ENCODE measurements at places on chromosomes 12 and 14. TPM values are rescaled to one million over a fixed set of nuclear protein-coding genes. Genes with fewer than 3 reads are reported as not detected.

MGST1 gene
- total RNA-seq: not detected

GMFB gene
- 34.4 TPM for total RNA-seq

TAMALIN gene
- total RNA-seq: 11.1 TPM

CCDC198 gene
- not detected for total RNA-seq

HOXC10 gene
- not detected for total RNA-seq

IL22 gene
- total RNA-seq: 5.4 TPM

ANO2 gene
- total RNA-seq: not detected

DHRS2 gene
- 10.6 TPM for total RNA-seq

- DNase-seq: no peak
Observed at GRCh38 chr12:27025116-27025515, 2.8 kb downstream of the MED21 start.

- DNase-seq: no peak
Observed at GRCh38 chr12:118061873-118062843, 1.2 kb upstream of the WSB2 start.

- DNase-seq: no peak
Observed at GRCh38 chr12:20701106-20701505, 6.0 kb downstream of the SLCO1C1 start.

DNA sequence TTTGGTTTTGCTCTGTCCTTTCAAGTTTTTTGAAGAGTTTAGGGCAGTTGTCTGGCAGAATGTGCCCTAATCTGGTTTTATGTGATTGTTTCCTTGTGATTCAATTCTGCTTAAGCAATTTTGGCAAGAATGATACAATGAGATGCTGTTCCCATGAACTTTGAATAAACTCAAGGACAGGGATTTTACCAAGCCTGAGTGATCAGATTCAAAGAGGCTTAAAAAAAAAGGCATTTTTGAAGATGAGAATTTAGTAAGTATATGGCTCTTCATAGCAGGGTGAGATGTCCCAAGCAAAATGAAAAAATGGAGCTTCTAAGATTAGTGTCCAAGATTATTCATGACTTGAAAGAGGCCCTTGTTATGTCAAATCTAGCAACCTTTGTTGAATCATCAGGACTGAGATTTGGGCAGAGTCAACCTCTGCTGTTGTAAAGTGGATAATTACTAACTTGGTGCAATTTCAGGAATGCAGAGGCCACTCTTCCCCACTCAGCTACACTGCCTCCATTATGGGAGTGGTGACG lies 180.6 kb upstream of the NUDT4 start:
- no peak for DNase-seq

DNA sequence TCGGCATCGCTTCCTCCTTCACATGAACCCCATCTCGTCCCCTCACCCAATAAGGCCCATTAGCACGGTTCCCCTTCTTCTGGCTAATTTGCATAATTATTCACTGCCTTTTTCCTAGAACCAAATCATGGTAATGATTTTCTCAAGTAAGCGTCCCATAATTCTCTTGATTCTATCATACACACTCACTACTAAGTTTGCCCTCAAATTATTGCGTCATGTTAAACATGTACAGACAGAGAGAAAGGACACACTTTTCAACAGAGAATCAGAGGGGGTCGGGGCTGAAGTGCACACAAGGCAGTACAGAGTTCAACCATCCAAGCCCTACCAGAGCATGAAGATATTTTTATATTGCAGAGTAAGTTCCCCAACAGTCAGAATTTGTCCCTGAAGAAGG lies 256.6 kb downstream of the FOXN3 start:
- DNase-seq: no peak

GRCh38 chr12:581321-581720 lies 81.9 kb downstream of the NINJ2 start:
- no peak for DNase-seq

DNA sequence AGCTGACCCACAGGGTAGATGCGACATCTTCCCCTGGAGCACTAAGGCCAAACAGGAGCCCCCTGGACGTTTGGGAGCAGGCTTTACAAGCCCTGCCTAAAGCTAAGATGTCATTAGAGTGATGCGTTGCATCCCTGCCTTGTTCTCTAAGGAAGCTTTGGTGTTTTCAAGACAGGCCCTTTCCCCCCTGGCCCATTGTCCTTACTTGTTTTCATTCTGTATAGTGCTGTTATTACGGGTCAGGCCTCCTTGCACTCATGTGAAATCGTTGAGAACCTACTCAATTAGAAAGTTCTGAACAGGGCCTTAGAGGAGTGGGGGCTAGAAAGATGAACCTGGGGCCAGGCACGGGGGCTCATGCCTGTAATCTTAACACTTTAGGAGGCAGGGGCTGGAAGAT lies 1.7 kb upstream of the PRKCH start:
- no peak for DNase-seq

- no peak for DNase-seq
Observed at GRCh38 chr14:77313371-77313770, 7.3 kb downstream of the POMT2 start.

- no peak for DNase-seq
Observed at GRCh38 chr12:108131657-108132126, 2.6 kb downstream of the WSCD2 start.

GRCh38 chr12:110475426-110475825 lies 6.8 kb downstream of the FAM216A start:
- DNase-seq: no peak

- peak; percentile 68 for DNase-seq
Observed at GRCh38 chr12:68240975-68241374, 12.4 kb downstream of the IL22 start.

- peak; percentile 9 for DNase-seq
Observed at GRCh38 chr12:26750531-26751175, 82.3 kb downstream of the ITPR2 start.

GRCh38 chr12:99745121-99745520 lies 97.6 kb downstream of the GARIN6 start:
- no peak for DNase-seq

DNA sequence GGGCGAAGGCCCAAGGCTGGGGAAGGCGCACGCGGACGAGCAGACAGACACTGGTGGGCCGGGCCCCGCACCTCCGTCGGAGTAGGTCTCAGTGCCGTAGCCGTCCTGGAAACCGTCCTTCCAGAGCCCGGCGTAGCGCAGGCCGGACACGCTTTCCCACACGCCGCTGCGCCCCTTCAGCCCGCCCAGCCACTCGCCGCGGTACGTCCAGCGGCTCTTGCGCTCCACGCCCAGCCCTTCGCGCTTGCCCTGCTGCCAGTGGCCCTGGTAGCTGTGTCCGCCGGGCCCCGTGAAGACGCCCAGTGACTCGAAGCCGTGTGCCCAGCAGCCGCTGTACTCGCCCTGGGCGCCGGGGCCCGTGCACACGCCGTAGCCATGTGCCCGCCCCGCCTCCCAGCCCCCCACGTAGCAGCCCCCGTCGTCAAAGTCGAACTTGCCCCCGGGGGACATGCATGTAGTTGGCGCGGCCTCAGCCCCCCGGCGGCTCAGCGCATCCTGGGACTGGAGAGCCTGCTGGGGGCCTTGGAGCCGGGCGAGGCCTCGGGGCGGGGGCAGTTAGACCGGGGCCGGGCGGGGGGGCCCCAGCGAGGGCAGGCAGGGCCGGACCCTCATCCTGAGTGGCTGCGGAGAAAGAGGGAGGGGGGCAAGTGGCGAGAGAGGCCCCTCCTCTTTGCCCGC lies 1.4 kb downstream of the JPH4 start:
- DNase-seq: no peak

GRCh38 chr14:42002141-42002540 lies 395.5 kb downstream of the LRFN5 start:
- no peak for DNase-seq

DNA sequence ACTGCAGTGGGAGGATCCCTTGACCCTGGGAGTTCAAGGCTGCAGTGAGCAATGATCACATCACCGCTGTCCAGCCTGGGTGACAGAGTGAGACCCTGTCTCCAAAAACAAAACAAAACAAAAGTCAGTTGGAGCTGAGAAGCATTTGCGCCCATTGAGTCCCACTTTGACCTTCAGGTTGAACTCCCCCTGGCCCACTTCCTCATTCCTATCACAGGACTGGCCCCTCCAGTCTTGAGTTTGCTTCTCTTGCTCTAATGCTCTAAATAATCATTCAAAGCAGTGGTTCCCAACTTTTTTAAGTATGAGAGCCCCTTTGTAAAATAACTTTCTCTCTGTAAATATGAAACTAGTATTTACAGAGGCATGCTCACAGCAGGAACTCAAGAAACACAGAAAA lies 28.0 kb upstream of the GSC start:
- no peak for DNase-seq

DNA sequence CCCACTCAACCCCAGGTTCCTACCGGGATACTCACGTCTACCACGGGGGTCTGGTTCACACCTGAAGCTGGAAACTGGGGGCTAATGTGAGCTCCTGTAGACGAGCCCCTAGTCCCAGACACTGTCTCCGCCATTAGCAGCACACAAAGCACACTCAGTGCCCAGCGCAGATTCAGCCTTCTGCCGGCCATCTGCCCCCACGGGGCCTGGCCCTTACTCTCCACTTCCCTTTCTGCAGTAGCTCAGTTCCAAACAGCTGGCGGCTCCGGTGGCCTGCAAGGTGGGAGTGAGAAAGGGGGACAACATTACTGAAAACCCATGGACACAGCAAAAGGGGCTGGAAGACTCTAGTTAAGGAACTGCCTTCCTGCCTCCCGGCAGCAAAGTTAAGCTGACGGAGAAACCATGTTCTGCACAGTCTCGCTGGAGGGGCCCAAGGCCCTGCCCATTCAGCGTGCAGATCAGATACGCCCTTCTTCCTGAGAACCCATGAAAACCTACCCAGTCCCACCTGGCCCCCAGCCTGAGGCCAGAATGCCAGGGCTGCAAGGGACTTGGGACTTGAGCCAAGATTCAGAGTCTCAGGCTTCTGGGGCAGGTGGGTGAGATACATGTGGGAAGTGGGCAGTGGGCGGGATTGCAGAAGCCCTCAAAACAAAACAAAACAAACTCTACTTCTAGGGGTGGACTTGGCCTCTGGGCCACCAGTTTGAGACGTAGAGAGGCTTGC lies 2.1 kb downstream of the SLC8B1 start:
- no peak for DNase-seq

DNA sequence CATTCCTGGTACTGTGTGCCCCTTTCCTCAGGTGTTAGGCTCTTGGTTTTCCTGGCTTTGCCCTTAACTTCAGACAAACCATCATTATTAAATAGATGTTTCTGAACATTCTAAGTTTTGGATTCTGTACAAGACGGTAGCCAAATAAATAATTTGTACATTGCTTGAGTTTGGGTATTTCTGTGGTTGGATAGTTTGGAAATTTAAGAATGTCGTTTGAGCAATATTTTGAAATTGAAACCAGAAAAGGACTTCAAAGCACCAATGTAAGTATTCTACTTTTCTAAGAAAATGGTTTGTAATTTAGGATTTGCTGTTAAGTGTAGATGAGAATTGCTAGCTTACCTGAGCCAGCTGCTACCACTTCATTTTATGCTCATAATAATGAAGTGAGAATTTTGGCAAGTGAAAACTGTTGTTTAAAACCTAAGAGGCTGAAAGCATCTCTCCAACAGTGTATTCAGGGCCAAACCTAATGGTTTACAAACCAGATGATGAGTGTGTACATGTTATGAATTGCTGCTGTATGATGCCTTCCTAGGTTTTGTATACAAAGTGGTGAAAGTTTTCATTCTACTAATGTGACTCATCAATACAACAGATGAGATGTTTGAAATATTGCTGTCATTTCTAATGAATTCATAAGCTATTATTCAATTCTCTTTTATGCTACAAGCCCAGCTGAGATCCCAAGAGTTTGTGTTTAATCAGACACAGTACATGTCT lies 181.5 kb upstream of the PRKD1 start:
- DNase-seq: no peak

DNA sequence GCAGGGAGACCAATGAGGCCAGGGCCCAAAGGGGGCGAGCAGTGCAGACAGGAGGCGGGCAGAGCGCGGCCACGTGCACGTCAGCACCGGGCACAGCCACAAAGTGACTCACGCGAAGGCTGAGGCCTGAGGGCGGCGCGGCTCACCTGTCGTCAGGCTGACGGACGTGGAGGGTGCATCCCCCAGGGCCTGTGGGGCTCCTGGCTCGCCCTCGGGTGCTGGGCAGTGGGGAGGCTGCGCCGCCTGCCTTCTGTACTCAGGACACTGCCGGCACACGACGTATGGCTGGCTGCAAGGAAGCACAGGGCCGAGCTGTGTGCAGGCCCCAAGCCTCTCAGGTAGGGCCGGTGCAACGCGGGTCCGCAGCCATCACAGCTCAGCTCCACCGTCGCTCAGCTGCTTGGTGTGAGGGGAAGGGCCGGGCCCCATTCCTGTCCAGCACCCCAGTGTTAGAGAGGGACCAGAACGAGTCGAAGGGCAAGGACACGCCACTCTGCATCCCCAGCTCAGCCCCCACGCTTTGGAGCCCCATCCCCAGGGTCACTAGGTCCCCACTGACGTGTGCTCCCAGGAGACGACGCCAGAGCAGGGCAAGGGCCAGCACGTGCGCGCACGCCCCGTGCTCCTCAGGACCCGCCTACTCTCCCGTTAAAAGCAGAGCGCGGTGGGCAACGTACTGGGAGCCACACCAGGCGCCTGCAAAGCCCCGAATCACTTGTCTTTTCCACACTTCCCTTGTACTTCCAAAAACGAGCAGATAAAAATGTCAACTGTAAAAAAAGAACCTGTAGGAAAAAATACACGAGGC lies 24.8 kb upstream of the GOLGA3 start:
- DNase-seq: no peak

- no peak for DNase-seq
Observed at GRCh38 chr12:115820656-115821055, 456.8 kb downstream of the MED13L start.

DNA sequence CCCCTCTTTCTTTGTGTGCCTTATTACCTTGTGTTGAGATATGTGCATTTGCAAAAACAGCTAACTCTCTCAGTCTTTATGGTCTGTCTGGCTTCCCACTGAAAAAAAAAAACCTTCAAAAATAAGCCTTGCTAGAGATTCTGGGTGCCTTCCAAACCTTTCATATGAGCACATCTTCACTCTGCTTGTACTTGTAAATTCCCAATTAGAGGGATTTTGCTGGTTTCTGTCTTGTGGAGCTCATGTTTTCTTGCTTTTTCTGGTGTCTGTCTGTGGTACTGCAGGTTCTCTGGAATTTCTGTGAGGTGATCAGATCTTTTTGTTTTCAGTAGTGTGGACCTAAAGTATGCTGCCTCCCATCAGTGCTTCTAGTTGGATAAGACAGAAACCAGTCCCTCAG lies 100.1 kb downstream of the PIK3C2G start:
- no peak for DNase-seq

DNA sequence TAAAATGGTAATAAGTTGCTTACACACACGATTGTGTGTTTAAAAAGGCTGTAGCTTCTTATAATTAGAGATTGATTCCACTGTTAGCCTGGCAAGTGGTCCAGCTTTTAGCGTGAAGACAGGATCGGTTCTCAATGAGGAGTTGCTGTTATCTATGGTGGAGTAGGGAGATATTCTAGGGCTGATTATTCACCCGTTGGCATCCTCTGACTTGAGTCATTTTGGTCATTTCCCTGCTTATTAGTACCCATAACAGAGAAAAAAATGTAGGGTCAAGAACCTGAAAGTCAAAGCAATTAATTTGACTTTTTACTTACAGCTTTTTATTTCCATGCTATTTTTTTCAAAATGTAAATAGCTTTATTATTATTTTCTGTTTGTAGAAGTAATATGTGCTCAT lies 76.0 kb downstream of the KCNK13 start:
- DNase-seq: no peak
